GM23248 (cell line): ENCODE measurements at places on chromosomes 1 and 21.

DNA sequence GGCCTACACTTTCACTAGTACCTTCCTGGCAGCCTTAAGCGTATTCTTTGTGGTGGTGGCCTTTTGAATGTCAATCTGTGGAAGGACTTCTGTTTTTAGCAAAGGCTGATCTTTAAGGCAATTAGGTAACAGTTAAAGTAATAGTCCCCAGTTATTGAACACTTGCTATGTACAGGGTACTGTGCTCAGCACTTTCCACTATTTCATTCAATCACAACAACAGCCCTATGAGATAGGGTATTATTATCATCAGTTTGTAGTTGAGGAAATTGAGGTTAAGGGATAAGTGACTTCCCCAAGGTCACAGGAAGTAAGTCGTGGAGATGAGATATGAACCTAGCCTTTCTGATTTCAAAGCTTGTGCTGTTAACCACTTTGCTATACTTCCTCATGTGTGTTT, 185.7 kb downstream of the ST6GALNAC3 start:
- no peak for DNase-seq

DNA sequence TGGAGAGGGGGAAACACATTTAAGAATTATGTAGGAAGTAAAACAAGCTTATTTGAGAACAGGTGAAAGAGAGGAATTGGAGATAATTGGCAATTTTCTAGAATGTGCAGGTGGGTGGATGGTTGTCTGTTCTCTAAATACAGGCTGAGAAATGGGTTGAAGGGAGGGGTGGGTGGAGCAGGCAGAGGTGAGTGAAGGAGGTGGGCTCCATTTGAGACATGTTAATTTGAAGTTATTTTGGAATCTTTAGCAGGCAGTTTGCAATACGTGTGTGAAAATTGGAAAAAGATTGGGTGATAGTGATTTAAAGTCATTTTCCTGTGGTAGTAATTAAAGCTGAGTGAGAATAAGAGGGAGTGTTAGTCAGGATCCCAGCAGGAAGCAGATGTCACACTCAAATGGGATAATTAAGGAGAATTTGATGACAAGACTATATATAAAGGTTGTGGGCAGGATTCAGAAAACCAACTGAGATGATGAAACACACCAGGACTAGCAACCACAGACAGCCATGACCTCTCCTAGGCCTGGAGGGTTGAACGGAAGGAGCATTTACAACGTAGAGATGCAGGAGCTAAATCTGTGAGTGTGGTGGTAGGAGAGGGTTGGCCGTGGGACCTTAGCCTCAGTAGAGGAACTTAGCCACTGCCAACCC, 40.6 kb downstream of the CHRM3 start:
- no peak for DNase-seq

GRCh38 chr1:26156285-26157038, 2.4 kb upstream of the FAM110D start:
- no peak for DNase-seq

DNA sequence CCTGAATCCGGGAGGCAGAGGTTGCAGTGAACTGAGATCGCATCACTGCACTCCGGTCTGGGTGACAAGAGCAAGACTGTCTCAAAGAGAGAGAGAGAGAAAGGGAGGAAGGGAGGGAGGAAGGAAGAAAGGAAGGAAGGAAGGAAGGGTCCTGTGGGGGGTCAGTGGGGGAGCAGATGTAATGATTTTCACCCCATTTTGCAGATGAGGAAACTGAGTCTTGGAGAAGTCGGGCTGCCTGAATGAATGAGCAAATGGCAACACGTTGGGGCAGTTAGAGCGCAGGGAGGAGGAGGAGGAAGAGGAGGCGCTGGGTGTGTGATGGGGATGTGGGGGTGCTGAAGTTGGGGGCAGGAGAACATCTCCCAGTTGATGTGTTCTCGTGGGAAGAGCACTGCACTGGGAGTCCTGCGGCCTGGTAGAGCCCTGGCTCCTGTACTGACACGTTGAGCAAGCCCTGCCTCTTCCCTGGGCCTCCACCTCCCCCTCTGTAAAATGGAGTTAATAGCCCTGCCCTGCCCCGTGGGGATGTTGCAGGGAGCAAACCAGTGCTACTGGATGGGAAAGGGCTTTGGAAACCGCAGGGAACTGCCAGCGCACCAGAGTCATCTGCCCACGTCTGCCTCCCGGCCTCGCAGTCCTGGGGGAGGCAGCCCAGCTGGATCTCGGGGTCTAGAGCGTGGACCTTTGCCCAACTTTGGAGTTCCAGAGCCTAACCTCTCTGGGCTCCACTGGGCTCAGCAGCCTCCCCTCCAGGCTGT, 103.2 kb upstream of the CASZ1 start:
- DNase-seq: no peak

DNA sequence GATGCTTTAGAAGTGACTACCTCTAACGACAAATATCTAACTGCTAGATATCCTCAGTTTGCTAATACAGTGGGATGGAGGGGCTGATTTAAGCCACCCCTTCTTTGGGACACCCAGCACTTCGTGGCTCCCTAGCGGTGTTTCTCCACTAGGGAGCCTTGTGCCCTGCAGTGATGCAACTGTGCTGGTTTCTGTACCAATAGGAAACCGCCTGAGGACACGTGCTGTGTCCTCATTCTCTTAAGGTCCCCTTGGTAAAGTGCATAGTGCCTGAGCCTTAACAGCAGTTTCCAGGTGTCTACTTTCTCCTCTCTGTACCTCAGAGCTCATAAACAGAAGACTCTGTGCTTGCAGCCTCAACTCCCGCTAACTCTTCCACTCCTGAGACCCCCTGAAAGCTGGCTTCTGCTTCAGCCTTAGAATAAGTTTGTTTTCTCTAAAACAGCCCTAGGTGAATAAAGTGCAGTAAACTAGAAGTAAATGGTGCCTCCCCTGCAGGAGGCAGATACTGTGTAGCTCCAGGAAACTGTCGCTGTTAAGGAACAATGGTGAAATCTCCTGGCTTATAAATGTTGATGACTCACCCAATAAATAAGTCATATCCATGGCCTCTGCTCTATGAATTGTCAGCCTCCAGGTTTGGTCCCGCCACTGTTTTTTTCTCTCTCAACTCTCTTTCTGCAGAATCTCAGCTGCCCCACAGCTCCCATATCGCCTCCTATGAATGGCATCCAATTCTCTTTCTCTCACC, 130.4 kb downstream of the AK5 start:
- DNase-seq: peak; percentile 48

GRCh38 chr1:110857964-110858948, 14.7 kb upstream of the CD53 start:
- DNase-seq: peak; percentile 18

DNA sequence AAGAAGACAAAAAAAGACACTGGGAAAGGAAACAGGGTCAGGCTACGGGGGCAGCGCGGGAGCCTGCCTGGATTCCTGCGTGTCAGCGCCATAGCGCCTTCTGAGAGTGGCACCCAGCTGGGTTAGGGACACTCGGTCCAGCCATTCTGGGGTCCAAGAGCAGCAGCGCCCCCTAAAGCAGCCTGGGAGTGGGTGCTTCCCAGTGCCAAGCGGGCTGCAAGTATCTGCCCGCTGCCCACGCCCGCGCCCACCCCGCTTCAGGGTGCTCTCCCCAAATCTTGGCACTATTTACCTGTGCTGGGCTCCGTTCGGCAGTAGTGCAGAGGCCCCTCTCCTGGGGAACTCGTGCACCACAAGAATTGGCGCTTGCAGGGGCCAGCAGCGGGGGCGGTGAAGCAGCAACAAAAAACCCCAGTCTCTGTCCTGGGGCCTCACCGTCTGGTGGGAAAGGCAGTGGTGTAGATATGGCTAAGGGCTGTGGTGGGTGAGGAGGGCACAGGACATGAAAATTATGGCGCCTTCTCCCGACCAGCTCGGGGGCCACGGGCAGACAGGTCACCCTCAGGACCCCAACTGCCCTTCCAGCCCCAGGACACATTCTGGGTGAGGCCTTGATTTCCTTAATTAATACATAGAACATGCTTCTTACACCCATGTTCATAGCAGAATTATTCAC, 24.1 kb upstream of the LBR start:
- DNase-seq: no peak

DNA sequence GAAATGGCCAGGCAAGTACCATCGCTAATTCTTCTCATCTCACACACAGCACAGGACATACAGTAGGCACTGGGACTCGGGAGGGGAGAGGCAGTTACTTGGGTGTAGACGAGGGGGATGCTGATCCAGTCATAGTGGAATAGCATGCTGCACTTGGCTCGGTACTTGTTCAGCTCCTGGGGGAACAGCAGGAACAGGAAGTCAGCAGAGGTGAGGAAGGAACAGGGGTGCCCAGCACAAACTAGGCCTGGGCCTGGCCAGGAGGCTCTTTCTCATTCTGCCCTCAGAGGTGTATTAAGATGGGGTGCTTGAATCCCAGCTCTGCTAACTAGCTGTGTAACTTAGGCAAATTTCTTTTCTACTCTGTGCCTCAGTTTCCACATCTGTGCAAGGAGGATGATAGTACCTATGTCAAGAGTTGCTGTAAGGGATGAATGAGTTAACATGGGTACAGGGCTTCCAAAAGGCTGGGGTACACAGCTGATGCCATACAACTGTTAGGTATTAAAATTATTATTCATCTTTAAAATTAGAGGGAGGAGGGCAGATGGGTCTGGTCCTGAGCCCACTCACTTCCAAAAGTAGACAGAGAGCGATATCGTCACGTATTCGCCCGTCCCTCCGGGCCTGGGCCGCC, 2.4 kb downstream of the BEST4 start:
- DNase-seq: no peak

- peak; percentile 91 for DNase-seq
These were observed 23.6 kb upstream of the KIRREL1 start for GRCh38 chr1:157969697-157970485.

GRCh38 chr1:63916485-63917360, 142.9 kb downstream of the ROR1 start:
- no peak for DNase-seq

- peak; percentile 41 for DNase-seq
These were observed 969 bp downstream of the ACAP3 start for GRCh38 chr1:1306661-1307260.

GRCh38 chr1:93701629-93702028, 20.0 kb upstream of the BCAR3 start:
- peak; percentile 98 for DNase-seq

GRCh38 chr1:112718691-112719418, 3.7 kb upstream of the PPM1J start:
- DNase-seq: peak; percentile 94

DNA sequence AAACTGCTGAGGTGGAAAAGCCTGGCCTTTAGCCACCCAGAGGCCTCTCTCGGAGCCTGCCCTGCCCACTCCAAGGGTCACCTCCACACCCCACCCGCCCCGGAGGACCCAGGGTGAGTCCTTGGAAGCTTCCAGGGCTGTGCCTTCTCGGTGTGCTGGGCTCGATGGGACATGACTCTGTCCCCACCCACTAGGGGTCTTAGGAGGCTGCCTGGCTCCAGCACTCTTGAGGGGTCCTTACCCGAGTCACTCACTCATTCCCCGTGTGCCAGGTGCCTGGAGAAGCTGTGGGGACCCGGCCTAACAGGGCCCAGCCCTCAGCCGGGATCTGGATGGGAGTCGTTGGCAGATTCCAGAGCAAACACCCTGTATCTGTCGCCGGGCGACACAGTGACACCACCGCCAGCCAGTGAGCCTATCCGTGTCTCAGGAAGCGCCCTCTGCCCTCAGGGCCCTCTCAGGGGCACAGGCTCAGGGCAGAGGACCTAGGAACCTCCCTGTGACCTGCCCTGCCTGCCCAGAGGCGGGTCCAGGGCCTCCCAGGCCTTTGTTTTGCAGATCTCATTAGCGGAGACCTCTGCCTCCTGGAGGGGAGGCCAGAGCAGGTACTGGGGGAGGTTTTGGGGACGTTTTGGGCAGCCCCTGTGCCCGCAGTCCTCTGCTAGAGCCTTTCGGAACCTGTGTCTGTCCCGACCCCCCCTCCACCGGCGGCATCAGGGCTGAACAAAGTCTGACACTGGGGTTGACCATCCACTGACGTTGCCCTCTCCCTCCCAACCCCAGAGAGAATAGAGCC, 3.1 kb upstream of the PRKCZ start:
- DNase-seq: no peak

- no peak for DNase-seq
These were observed 9.0 kb upstream of the COL8A2 start for GRCh38 chr1:36134031-36134430.

DNA sequence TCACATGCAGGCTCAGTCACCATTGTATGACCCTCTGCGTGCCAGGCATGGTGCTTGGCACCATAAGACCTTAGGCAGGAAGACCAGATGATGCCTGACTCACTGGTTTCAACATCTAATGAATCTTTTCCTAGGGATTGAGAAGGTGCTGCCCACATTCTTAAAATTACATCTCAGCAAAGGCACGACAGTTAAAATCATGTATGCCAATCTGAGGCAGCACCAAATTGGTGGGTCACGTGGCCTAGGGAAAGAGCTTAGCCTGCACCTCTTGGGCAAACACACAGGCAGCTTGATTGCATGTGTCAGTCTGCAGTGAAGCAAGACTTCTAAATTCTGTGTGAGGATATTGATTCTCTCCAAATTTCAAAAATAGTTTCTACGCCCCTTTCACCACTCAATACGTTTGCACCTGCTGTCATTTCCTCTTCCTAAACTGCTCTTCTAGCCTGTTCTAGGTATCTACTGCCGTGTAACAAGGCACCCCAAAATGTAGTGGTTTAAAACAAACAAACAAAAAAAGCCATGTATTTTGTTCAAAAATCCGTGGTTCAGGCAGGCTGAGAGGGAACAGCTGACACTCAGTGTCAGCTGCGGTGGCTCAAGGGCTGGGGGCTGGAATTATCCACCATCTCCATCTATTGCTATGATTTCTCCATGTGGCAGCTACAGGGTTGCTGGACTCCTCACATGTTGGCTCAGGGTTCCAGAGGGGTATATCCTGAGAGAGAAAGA, 160.2 kb upstream of the FGGY start:
- DNase-seq: peak; percentile 82

DNA sequence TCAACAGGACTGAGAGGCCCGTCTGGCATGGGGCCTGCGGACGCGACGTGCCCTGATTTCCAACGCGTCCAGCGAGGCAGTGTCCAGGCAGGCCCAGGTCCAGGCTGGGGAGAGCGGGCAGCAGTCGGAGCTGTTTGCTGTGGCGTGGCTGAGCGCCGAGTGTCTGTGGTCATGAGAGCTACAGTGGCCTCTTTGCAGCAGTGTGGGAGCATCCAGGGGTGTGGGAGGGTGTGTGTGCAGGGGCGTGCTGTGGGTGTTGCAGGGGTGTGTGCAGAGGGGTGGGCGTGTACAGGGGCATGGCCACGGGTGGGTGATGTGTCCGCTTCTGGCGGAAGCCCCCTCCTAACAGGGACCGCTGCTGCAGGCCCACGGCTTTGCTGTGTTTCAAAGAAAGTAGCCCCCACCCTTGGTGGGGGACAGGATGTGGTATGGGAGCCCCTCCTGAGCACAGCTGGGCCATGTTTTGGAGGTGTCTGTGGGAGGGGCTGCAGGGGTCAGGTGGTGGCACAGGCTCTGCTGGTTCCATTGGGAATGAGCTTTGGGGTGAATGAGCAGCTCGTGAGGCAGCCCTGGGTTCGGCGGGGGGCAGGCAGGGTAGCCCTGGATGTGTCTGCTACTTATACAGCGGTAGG, 17.7 kb downstream of the PLCH2 start:
- DNase-seq: no peak
